ENCODE measurements at places on chromosomes 4 and X. TPM values are rescaled to one million over a fixed set of nuclear protein-coding genes. Genes with fewer than 3 reads are reported as not detected.

TLL1 gene
- 0.94 TPM for total RNA-seq

TRAPPC11 gene
- 65.2 TPM for total RNA-seq

DNA sequence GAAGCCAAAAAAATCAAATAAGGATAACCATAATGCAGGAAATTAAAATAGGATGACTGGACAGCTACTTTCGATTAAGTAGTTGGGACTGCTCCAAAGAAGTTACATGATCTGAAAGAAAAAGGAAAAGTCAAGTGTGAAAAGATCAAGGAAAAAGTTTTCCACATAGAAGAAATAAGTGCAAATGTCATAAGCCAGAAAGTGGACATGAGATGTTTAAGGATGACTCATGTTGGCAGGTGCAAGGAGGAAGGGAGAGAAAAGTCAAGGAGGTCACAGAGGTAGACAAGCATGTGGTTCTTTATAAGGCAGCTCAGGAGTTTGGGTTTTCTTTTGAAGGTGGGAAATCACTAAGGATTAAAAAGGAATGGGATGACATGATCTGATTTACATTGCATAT is 89.8 kb upstream of the GPRIN3 start:
- no peaks in the 10 kb centered on the region for H3K27me3 ChIP-seq
- no peaks in the 10 kb centered on the region for H3K36me3 ChIP-seq
- DNase-seq: no peak
- no peak overlapping the region for H3K4me3 ChIP-seq
- H3K27ac ChIP-seq: no peak overlapping the region

- H3K36me3 ChIP-seq: no peaks in the 10 kb centered on the region
- H3K4me1 ChIP-seq: no peaks in the 10 kb centered on the region
- H3K27me3 ChIP-seq: no peaks in the 10 kb centered on the region
- no peak overlapping the region for H3K27ac ChIP-seq
- DNase-seq: no peak
Observed at GRCh38 chr4:102386966-102387365, 41.7 kb upstream of the SLC39A8 start.

DNA sequence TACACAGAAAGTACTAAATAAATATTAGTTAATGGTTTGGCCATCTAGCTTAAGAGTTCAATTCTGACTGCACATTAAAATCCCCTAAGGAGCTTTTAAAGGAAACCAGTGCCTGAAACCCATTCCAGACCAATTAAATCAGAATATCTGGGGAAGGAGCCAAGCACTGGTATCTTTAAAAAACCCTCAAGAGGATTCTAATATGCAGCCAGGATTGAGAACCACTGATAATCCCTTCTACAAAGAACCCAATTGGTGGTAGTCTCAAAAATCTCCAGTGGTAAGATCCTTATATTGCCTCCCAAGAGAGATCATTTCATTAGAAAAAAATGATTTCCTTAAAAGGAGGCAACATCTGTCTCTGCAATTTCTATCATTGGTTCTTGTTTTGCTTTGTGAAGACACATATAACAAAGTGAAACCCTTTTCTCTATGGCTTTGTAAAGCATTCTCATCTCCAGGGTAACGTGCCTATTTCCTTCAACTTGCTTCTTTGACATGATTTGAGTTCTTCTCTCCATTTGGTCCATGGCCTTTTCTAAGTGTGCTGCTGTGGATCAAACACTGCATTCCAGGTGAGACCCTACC is 3.5 kb downstream of the GPR34 start:
- no peak overlapping the region for H3K27ac ChIP-seq
- no peaks in the 10 kb centered on the region for H3K27me3 ChIP-seq
- no peaks in the 10 kb centered on the region for H3K4me1 ChIP-seq

DNA sequence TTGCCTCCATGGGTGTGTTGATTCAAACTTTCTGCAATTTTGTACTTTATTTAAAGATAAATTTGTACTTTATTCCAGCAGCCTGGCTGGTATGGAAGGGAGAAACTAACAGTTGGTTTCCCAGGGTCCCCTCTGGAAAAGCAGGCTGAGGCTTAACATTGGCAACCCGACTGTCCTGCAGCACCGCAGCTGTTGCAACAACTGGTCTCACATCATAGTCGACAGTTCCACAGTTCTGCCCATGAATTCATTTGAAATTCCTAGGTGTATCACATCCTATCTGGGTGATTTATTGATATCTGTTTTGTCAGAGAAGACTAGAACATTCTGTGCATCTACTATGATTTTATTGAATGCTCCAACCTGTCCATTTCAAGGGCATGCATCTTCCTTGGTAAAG is 98.8 kb upstream of the GATB start:
- no peak overlapping the region for H3K27ac ChIP-seq
- no peaks in the 10 kb centered on the region for H3K27me3 ChIP-seq
- no peaks in the 10 kb centered on the region for H3K36me3 ChIP-seq
- no peaks in the 10 kb centered on the region for H3K4me1 ChIP-seq
- DNase-seq: no peak
- no peak overlapping the region for H3K4me3 ChIP-seq

DNA sequence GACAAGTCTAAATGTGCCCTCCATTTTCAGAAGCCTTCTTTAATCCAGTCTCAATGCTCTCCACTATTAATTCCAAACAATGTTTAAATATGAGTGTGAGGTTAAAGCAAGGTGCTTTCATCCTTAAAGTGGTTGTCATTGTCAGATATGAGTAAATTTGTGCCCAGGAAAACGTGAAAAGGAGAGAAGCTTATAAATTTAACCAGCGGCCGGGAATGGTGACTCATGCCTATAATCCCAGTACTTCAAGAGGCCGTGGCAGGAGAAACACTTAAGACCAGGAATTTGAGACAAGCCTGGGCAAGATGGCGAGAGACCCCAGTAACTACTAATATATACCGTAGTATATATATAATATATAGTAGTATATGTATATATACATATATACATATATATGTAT is 270.0 kb downstream of the ARHGAP24 start:
- no peak for DNase-seq
- no peak overlapping the region for H3K27ac ChIP-seq
- peaks cover 20% of the 10 kb centered on the region for H3K4me1 ChIP-seq
- H3K27me3 ChIP-seq: no peaks in the 10 kb centered on the region

DNA sequence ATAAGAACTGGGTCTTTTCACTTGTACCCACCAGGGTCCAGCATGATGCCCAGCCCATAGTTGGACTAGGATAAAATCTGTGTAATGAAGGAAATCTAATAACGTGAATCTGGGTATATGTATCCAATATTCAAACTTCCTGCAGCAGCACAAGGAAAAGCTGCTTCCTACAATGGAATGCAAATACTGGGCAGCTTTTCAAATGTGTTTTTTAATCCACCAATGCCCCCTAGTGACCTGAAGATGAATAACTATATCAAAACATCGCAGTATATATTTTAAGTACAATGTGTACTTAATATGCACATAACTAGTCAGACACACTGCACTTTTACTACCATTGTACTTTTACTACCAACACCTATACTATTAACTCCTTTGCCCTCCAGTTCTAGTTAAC is 5.3 kb downstream of the APOO start:
- no peak overlapping the region for H3K4me3 ChIP-seq
- H3K27me3 ChIP-seq: no peaks in the 10 kb centered on the region
- no peak overlapping the region for H3K27ac ChIP-seq
- no peaks in the 10 kb centered on the region for H3K36me3 ChIP-seq
- peaks cover 16% of the 10 kb centered on the region for H3K4me1 ChIP-seq

GRCh38 chrX:112941209-112941837 is 100.7 kb upstream of the AMOT start:
- H3K4me1 ChIP-seq: no peaks in the 10 kb centered on the region
- no peak overlapping the region for H3K27ac ChIP-seq
- DNase-seq: no peak
- H3K27me3 ChIP-seq: no peaks in the 10 kb centered on the region
- H3K36me3 ChIP-seq: no peaks in the 10 kb centered on the region

GRCh38 chr4:5114950-5115349 is 63.7 kb downstream of the STK32B start:
- H3K27me3 ChIP-seq: no peaks in the 10 kb centered on the region
- no peak overlapping the region for H3K27ac ChIP-seq
- DNase-seq: no peak
- no peaks in the 10 kb centered on the region for H3K4me1 ChIP-seq

DNA sequence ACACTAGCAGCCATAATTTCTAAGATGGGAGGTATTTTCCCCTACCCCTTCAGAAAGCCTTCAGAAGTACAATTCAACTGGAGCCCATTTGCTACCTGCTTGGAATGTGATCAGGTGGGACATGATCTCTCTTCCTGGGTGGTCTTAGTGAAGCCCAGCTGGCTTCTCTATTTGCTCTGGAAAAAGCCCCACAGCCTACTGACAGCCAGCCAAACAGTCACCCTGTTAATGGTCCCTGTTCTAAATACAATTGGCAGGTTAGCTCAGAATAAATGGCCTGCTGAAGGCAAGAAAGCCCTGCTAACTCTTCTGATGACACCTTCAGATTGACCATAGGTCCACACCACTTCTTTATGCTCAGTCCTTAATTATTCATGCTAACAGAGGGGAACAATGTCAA is 39.9 kb downstream of the HS6ST2 start:
- H3K27ac ChIP-seq: no peak overlapping the region
- no peak overlapping the region for H3K4me3 ChIP-seq
- no peaks in the 10 kb centered on the region for H3K27me3 ChIP-seq
